Gastroesophageal sphincter (tissue), 4 donors: ENCODE measurements at places on chromosomes 3 and 15. TPM values are rescaled to one million over a fixed set of nuclear protein-coding genes. Genes with fewer than 3 reads are reported as not detected.

- ATAC-seq, result no peak
Observed at GRCh38 chr3:11933529-11933928, 70.7 kb upstream of the SYN2 start.

GRCh38 chr3:20421-20820 lies 176.1 kb upstream of the CHL1 start:
- ATAC-seq, result no peak

- ATAC-seq, result no peak
Observed at GRCh38 chr3:195873281-195873887, 35.0 kb downstream of the TNK2 start.

GRCh38 chr3:74624301-74624700 lies 9.8 kb upstream of the CNTN3 start:
- ATAC-seq, result no peak

Gene ADGRG7
- not detected for total RNA-seq
